ENCODE measurements at places on chromosomes 2 and 18. TPM values are rescaled to one million over a fixed set of nuclear protein-coding genes. Genes with fewer than 3 reads are reported as not detected.

DNA sequence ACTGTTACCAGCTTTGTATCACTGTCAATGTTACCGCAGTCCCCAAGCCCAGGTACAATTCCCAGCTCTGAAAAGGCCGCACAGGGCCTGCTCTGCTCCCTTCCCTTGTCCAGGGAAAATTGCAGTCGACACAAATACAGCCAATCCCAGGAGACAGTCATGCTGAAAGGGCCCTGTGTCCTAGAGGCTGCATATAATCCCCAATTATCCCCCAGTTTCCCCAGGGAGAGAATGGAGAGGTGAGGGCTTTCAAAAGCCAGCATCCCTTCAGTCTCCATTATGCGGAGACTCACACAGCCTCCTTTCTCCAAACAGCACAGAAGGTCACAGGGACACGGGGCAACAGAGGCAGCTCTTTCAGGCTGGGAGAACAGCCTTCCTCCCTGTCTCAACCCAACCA is 17.1 kb upstream of the CTIF start:
- H3K4me3 ChIP-seq = no peak overlapping the region
- no peaks in the 10 kb centered on the region for H3K4me1 ChIP-seq
- H3K27me3 ChIP-seq = no peaks in the 10 kb centered on the region
- H3K27ac ChIP-seq = no peak overlapping the region

TMX3 gene
- 43.5 TPM for total RNA-seq

DNA sequence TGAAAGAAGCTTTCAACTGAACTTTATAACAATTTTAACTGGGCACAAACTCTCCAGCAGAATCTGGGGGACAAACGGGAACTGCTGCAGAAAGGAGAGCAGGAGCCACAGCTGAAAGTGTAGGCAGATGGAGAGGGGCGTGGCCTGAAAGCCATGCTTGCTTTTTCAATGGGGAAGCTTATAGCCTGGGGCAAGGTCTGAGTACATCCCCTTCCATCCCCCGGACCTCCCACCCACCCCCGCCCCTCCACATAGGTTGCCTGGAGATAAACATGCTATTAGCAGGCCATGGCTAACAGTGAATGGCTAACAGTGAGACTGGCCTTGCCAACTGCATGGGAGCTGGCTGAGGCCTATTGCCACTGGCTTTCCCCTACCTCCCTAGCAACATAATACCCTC is 317.9 kb upstream of the TANK start:
- peaks cover 4% of the 10 kb centered on the region for H3K4me1 ChIP-seq
- no peaks in the 10 kb centered on the region for H3K36me3 ChIP-seq
- H3K27ac ChIP-seq = no peak overlapping the region
- no peaks in the 10 kb centered on the region for H3K27me3 ChIP-seq
- DNase-seq = no peak

RAD51AP2 gene
- total RNA-seq = not detected

DPP4 gene
- 11.4 TPM for total RNA-seq

DNA sequence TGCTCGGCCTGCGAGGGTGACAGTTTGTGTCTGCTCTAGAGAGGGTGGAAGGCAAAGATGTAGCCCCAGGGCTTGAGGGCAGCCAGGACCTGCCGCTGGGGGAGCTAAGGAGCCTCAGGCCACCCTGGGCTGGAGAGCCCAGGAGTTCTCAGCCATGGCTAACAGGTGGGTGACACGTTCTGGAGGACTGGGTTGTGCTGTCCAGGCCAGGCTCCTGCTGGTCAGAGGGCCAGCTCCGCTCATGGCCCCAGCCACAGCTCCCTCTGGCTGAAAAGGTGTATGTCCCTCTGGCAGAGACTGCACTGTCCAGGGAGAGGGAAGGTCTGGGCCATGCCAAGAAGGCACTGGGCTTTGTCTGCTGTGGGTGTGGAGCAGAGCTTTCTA is 19.2 kb downstream of the TMEM185B start:
- H3K4me3 ChIP-seq = no peak overlapping the region
- no peaks in the 10 kb centered on the region for H3K4me1 ChIP-seq
- H3K36me3 ChIP-seq = no peaks in the 10 kb centered on the region
- DNase-seq = no peak

DNA sequence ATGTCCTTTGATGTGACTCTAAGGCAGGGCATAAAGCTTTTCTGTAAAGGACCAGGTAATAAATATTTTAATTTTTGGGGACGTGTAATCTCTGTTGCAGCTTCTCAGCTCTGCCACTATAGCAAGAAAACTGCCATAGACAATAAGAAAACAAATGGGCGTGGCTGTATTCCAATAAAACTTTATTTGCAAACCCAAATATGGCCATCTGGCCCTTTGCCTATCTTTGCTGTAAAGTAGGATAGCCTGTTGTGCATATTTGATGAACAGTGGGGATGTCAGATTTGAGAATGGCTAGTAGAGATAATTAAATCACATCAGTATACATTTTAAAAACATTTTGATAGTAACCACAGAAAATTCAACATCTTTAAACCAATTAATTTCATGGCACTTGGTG is 95.6 kb upstream of the NOSTRIN start:
- no peak for DNase-seq
- H3K27ac ChIP-seq = no peak overlapping the region
- no peaks in the 10 kb centered on the region for H3K27me3 ChIP-seq
- no peak overlapping the region for H3K4me3 ChIP-seq
- H3K36me3 ChIP-seq = no peaks in the 10 kb centered on the region

TP53I3 gene
- total RNA-seq = 8.0 TPM

CXCR1 gene
- total RNA-seq = not detected

GRCh38 chr2:46794693-46795317 is 120.8 kb downstream of the MCFD2 start:
- no peak overlapping the region for H3K27ac ChIP-seq
- no peak for DNase-seq
- no peaks in the 10 kb centered on the region for H3K36me3 ChIP-seq
- no peak overlapping the region for H3K4me3 ChIP-seq
- no peaks in the 10 kb centered on the region for H3K27me3 ChIP-seq

MSH6 gene
- total RNA-seq = 34.6 TPM
